ENCODE measurements at places on chromosomes 3 and 15.

DNA sequence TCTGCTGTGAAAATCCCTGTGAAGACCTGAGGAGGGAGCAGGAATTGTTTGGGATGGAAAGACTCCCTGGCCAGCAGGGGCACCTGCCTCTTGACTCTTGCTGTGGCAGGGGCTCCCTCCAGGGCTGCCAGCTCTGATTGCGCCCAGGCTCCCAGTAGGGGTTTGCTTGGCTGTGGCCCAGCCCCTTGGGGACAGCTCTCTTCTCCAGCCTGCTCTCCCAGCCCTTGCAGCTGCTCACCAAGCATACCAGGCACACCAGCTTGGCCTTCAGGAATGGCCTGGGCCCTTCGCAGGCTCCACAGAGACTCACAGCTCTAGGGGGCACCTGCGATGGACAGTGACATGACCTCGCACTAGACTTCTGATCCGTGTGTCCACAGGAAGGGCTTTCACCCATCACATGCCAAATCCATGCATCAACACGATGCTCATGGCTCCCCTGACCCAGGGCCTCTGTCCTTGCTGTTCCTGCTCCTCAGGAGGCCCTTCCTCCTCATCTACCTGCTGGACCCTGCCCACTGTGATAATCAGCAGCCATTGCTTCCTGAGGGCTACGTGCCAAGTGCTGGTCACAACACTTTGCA, 61.8 kb downstream of the SCN5A start:
- no peak for DNase-seq

GRCh38 chr15:80288131-80288530, 36.1 kb upstream of the CTXND1 start:
- DNase-seq, result no peak

DNA sequence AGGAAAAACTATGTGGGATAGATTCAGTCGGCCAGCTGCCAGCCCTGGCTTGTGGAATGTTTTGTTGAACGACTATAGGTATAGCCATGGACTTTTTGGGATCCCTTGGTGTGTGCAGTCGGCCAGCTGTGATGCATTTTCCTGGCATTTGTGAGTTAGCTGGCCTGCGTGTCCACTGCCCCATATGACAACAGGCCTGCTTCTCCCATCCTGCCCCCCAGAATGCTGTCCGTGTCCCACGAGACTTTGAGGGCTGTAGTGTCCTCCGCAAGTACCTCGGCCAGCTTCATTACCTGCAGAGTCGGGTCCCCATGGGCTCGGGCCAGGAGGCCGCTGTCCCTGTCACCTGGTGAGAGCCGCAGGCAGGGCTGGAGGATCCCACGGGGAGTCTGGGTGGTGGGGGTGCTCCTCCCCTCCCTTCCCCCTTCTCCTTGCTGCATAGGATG, 23.6 kb downstream of the PTPN23 start:
- DNase-seq, result no peak

- DNase-seq, result no peak
Measured at GRCh38 chr3:12328837-12329462, 40.1 kb downstream of the PPARG start.

DNA sequence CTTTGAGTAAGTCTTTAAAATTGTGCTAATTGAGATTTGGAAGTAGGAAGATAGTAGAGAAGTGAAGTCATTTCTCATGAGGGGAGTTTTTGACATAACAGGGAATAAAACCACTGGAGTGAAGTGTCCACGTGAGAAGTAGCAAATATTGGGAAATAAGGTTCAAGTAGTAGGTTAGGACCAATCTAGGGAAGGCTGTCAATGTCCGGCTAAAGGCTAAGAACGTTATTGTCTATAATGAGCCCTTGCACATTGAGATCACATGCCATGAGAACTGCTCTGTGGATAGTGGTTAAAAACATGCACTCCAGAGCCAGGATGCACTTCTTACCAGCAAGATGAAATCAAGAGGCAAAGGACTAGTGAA, 459.9 kb upstream of the TPRG1 start:
- DNase-seq, result no peak

GRCh38 chr15:58875343-58875742, 58.1 kb downstream of the SLTM start:
- no peak for DNase-seq

GRCh38 chr15:48537271-48538113, 108.0 kb downstream of the FBN1 start:
- peak; percentile 63 for DNase-seq
